ENCODE measurements at places on chromosomes 5 and 9. TPM values are rescaled to one million over a fixed set of nuclear protein-coding genes. Genes with fewer than 3 reads are reported as not detected.

- DNase-seq, result no peak
Measured at GRCh38 chr5:67416986-67417385, 220.4 kb upstream of the CD180 start.

GRCh38 chr9:133715295-133715865 is 22.8 kb downstream of the SARDH start:
- DNase-seq, result no peak

DNA sequence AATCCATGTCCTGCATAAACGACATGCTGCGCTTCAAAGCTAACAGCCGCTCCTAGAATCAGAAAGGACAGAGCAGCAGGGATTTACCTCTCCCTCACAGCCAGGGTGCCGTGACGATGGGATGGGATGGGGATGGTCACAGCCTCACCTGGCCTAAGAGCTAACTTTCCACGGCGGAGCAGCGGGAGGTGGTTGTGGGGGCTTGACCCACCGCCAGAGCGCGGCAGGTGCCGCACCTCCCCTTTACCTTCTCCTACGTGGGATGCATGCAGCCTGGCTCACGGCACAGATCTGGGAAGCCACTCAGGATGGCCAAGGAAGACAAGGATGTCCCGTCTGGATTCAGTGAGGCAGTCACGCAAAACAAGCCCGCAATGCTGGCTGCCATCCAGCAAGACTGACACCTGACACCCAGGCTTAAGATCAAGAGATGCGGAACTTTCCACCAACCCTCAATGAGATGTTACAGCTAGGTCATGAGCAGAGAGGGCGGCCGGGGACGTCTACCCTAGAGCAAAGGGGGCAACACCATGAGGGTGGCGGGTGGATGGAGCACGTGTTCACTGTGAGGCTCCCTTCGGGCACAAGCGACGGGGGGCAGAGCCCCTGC is 5.8 kb downstream of the BRD9 start:
- no peak for DNase-seq

GRCh38 chr5:139690064-139690802 is 42.1 kb downstream of the CXXC5 start:
- no peak for DNase-seq

The EFNA5 gene
- total RNA-seq, result 14.5 TPM

DNA sequence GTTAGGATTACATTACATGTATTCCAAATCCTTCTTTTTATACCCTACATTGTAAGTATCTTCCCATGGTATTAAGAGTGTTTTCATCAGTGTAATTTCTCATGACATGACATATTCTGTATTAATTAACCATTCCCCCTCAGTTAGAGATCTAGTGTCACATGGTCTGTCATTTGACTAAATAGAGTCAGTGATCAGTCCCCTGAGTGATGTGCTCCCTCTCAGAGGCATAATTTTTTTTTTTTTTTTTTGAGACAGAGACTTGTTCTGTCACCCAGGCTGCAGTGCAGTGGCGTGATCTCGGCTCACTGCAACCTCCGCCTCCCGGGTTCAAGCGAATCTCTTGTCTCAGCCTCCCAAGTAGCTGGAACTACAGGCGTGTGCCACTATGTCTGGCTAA is 218.6 kb downstream of the TTLL11 start:
- DNase-seq, result no peak

- no peak for DNase-seq
Measured at GRCh38 chr5:9441610-9442009, 104.3 kb downstream of the SEMA5A start.

DNA sequence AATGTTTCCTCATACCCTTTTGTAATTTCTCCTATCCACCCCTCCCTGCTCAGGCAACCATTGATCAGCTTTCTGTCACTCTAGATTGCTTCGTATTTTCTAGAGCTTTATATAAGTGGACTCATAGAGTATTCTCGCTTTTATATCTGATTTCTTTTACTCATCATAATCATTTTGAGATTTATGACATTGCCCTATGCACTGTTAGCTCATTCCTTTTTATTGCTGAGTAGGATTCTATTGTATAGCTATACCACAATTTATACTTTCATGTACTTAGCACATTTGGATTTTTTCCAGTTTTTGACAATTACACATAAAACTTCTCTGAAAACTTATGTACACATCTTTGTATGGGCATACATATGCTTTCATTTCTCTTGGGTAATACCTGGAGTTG is 68.9 kb downstream of the MEGF10 start:
- no peak for DNase-seq

DNA sequence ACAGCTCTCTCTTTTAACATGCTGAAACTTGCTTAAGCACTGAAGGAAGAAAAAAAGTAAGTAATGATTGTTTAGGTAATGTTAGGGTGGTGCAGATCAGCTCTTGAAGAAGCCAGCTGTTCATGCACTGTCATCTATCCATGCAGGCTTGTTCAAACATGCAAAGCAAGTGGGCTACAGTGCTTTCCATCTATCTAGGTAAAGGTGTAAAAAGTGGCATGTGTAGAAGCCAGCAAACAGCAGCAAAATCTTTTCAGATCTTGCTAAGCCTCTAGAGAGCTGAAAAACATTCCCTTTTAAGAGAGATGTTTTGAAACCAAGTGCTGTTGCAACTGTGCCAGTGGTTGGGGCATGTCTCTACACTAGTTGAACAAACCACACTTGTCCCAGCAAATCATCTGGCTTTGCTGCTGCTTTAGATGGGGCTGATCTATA is 214.4 kb downstream of the EFNA5 start:
- no peak for DNase-seq

The SCAI gene
- total RNA-seq, result 51.3 TPM

The ZNF483 gene
- 47.3 TPM for total RNA-seq

DNA sequence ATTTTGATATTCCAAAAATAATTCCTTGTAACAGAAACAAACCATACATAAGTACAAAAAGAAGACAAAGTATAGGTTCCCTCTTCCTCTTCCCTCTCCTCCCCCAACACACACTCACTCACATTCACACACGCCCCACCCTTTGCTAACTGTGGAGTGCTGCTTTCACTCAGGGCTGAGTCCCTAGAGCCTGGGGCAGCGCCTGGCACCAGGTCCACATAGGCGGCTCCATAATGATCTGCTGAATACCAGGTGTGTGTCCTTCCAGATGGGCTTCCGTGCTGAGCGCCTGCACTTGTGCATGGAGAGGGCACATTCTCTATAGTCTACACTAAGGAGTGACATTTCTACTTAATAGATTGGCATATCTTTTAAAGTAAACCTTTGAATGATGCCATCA is 3.7 kb downstream of the SEMA4D start:
- DNase-seq, result no peak

DNA sequence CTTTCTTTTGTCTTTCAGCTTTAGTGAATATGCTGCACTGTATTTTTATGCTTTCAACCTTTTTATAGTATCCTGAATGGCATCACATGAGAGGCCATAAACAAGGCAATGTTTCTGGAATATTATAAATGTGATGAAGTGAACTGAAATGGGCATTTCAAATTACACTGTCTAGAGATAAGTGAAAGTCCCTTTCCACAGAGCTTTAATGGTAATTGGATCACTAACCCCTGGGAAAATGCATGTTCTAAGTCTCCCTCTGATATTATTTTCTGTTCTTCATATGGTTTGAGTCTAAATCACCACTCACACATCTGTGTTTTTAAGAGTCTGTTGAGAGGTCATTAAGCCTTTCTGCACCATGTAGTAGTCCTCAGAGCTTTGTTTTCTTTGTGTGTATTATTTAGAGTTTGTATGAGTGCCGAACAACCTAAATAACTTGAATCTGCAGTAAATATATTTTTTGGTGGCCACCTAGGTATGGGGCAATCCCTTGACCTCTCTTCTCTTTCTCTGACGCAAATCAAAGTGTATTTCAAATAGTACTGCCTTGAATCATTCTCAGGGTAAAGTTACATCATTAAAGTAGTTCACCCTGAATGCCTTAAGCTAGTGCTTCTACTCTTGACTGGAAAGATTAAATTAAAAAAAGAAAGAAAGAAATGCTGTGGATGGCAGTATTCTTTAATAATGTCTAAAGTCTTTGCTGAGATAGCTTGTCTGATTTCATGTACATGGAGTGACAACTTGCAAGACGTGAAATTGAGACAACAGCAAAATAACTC is 1931.0 kb upstream of the CDH6 start:
- no peak for DNase-seq

GRCh38 chr5:112643339-112643971 is 94.2 kb upstream of the APC start:
- no peak for DNase-seq

GRCh38 chr9:98117984-98118639 is 910 bp downstream of the TRIM14 start:
- DNase-seq, result no peak

All from occipital lobe (tissue), 3 donors.